Stimulated activated CD4-positive, alpha-beta T cell treated with anti-CD3 and anti-CD28 coated beads, Interleukin-1b, Interleukin-23, amount 100 ng/mL, for 1 hour (primary cell): ENCODE measurements at places on chromosomes 3 and 15.

GRCh38 chr15:98889930-98890695, 117.5 kb downstream of the PGPEP1L start:
- no peak for DNase-seq

DNA sequence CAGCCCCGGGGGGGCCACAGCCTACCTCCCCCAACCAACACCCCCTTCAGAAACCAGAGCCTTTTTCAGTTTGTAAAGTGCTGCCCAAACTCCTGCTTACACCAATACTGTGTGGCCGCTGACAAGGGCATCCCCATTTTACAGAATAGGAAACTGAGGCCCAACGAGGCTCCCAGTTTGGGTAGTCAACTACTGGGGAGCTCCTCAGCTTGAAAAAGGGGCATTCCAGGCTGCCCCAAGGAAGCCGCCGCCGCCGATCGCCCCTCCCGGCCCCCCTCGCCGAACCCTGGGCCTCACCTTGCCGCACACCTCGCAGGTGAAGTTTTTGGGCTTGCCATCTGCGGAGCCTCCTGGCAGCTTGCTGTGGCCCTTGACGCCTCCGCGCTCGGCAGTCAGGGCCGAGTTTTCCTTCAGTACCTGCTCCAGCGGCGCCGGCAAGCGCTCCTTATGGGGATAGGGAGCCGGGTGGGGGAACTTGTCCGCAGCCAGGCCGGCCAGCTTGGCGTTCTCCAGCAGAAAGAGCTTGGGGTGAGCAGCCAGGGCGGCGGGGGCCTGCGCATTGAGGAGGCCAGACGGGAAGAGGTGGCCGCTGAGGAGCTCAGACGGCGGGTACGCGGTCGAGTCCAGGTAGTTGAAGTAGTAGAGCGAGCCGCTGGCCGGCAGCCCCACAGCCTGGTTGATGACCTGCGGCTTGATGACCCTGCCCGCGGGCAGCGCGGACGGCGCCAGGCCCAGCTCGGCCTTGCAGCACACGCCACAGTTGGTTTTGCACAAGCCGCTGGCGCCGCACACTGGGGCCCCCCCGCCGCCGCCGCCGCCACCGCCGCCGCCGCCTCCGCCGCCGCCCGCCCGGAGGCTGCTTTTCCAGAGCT, 1.4 kb downstream of the FEZF2 start:
- no peak for DNase-seq

- DNase-seq = no peak
These were observed 55.2 kb downstream of the CMSS1 start for GRCh38 chr3:99872923-99873254.

DNA sequence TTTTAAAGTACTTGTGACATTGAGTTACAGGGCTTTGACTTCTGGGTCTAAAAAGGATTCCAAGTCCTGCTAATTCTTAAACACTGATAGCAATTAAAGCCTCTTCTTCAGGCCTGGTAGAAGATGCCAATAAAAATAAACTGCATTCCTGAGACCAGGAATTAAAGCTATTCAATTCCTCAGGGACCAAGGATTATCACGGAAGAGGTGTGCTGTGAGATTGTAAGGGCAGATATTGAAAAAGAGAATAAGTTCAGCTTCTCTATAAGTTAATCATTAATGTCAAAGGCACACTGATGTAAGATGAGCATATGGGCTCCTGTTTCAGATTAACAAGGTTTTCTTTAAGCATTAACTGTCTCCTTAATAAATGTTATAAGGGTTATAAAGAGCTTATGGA, 611.3 kb downstream of the SI start:
- no peak for DNase-seq

- DNase-seq = no peak
These were observed 13.6 kb downstream of the MELTF start for GRCh38 chr3:197015790-197016736.

DNA sequence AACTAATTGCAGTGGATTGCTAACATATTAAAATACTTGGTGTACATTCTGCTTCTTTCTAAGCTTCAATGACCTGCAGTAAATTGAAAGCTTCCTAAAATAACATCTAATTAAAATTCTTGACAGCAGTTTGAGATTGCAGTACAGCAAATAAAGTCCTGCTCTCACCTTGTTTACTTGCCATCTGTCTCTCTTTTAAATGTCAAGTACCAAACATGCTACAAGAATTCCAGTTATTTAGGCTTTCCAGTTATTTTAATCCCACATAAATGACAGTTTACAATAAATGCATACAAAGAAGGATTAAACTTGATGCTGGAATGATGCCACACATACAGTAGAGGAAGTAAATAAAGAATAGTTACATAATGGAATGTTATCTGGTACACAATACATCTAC, 33.2 kb downstream of the CBLB start:
- no peak for DNase-seq

GRCh38 chr3:189739378-189739777, 108.2 kb downstream of the TP63 start:
- DNase-seq = no peak

DNA sequence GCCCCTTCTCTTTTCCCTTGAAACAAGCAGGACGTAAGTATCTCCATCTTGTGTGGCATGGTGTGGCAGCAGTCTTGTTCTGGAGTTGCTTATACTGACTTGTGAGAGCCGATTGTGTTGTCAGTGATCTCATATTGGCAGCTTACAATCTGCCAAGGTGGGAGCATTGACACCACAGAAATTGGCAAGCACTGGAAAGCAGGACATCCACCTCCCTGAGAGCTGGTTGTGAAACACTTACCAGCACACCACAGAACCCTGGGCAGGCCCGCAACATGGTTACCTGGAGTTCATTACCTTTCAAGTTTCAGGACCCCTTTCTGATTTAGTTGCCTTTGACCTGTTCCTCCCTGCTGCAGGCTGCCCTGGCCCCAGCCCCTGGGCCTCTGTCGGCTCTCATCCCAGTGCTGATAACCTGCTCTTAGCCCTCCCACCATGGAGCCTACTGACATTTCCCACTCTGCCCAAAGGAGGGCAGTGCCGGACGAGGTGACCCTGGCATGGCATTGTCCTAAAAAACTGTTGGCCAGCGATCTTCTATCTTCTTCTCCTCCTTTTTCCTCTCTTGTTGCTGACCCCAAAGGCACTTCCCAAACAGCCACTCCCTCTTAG, 10.6 kb upstream of the ATP2B2 start:
- DNase-seq = no peak

DNA sequence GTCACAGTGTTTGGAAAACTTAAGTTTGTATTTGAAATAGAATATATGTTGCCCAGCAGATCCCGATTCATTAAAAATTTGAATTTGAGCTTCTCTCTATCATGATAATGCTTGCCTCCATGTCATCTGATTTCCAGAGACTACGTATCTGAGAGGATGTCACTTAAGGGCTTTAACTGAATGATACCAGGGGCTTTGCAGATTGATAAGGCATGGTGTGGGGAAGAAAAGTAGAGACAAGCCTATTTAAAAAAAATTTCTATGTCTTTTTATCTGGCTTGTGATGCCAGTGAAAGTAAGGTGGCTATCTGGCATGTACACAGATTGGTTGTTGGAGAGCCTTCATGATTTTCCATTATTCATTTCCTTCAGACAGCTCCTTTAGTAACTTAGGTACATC, 72.7 kb downstream of the UBE2E2 start:
- no peak for DNase-seq

DNA sequence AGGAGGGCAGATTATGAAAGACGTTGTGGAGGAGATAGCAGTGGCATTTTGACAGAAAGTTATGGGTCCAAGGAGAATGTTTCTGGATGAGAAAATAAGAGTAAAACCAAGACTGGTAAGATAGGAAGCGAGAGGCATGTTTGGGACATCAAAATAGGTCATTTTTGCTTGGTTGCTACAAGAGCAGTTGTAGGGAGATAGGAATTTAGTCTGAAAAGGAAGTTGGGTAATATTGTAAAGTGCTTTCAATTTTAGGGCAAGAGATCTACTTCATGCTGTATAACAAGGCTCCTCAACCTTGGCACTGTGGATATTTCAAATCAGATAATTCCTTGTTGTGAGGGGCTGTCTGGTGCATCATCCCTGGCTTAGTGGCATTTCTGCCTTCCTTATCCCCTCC, 118.0 kb upstream of the DPH6 start:
- DNase-seq = no peak

DNA sequence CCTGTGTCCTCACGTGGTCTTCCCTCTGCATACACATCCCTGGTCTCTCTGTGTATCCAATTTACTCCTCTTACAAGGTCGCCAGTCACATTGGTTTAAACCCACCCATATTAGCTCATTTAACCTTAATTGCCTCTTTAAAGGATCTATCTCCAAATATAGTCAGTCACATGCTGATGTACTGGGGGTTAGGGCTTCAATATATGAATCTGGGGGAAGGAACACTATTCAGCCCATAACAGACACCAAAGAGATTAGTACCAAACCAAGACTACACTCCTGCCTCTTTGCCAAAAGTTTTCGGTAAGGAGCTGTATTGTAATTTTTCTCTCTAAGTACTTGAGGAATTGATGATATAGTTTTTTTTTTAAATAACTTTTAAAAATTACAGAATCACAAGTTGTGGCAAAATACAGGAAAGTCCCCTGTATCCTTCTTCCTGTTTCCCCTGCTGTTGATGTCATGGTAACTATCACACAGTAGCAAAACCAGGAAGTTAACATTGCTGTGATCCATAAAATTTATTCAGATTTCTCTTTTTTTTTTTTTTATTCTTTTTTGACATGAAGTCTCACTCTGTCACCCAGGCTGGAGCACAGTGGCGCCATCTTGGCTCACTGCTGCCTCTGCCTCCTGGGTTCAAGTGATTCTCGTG, 67.8 kb downstream of the SLCO3A1 start:
- DNase-seq = no peak

GRCh38 chr3:188082450-188082849, 71.5 kb upstream of the LPP start:
- no peak for DNase-seq

GRCh38 chr3:46926039-46926438, 48.5 kb downstream of the PTH1R start:
- no peak for DNase-seq

- no peak for DNase-seq
These were observed 401.5 kb upstream of the PROK2 start for GRCh38 chr3:72186400-72186855.

GRCh38 chr3:36433511-36433910, 53.2 kb downstream of the STAC start:
- DNase-seq = no peak

- DNase-seq = no peak
These were observed 553.8 kb downstream of the MAGI1 start for GRCh38 chr3:65484964-65485363.

- DNase-seq = no peak
These were observed 54.5 kb downstream of the ATR start for GRCh38 chr3:142523921-142524566.

GRCh38 chr15:53359038-53359437, 400.4 kb downstream of the WDR72 start:
- no peak for DNase-seq

DNA sequence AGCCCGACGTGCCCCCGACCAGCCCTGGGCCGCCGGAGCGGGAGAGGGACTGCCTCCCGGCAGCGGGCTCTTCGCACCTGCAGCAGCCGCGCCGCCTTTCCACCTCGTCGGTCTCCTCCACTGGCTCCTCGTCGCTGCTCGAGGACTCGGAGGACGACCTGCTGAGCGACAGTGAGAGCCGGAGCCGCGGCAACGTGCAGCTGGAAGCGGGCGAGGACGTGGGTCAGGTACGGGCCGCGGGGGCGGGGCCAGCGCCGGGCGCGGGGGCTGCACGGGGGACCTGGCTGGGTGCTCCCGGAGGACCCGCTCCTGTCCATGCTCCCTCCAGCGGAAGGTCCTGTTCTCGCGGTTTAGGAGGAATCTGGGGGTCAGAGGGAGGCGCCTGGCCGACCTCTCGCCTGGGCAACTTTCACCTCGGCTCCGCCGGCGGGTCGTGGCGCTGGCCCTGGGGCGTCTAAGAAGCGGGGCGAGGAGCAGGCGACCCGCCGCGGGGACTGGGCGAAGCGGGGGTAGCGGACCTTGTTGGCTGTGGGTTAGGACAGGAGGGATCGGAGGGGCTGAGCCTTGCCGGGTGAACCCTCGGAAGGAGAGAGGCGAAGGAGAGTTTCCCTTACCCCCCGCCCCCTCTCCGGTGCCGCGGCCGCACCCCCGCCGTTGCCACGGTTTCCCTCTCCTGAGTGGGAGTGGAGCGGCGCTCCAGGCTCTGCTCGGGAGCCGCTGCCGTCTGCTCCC, 682 bp downstream of the ITPKA start:
- DNase-seq = no peak

GRCh38 chr3:184596886-184597575, 35.4 kb downstream of the EPHB3 start:
- no peak for DNase-seq

DNA sequence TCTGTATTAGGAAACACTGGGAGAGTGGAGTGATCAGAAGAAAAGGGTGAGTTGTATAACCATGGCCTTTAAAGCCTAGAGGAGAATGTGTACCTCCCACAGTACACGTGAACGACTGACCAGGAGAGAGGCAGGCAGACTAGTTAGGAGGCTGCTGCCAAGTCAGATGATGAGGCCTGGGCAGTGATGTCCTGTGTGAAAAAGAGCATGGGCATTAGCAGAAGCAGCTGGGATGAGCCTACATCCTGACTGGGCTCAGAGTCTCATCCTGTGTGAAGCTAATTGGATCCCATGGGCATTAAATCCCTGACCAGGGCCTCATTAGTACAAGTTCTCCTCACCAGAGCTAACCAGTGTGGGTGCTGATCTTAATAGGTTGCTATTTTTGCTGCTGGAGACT, 89.1 kb upstream of the SLC2A2 start:
- DNase-seq = no peak

GRCh38 chr15:64950888-64951287, 38.8 kb downstream of the SPG21 start:
- no peak for DNase-seq

GRCh38 chr15:55846116-55846707, 103.3 kb upstream of the PRTG start:
- no peak for DNase-seq

DNA sequence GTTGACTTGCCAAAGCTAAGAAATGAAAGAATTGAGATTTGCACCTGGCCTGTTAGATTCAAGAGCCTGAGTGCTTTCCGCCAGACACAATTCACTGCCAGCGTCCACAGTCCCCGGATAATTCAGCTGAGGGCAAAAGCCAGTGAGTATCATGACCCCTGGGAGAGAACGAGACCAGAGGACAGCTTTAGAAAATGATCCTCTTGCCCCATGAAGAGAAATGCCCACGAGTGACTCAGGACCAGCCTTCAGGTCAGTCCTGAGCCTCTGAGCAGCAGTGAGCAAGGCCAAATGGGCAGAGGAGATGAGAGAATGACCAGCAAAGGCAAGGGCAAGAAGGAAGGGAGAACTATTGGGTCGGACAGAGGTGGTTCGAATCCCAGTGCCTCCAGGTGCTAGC, 273.5 kb downstream of the FAM43A start:
- no peak for DNase-seq

GRCh38 chr3:150180334-150180733, 209.6 kb upstream of the PFN2 start:
- DNase-seq = no peak

GRCh38 chr3:71311661-71312046, 271.9 kb downstream of the FOXP1 start:
- DNase-seq = no peak

GRCh38 chr15:56660943-56661342, 72.4 kb downstream of the ZNF280D start:
- DNase-seq = no peak
